ENCODE measurements at places on chromosomes 1 and 21.

- peak; percentile 17 for DNase-seq
These were observed 64.5 kb downstream of the KIF14 start for GRCh38 chr1:200556002-200556401.

DNA sequence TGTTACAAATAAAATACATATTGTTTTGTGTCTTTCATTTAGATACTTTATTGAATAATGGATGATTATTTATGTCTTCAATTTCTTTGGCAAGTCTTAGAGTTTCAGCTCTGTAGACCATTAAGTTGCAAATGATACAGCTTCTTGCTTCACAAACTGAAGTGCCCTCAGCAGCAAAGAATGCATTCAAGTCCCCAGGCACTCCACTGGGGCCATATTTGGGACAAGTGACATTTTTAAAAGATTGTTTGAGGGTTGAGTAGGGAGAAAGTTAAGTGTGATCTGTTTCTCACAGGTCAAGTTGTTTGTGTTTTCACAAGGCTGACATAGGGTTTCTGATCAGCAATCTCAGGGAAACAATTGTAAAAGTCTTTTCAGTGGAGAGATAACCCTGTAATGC is 400.7 kb downstream of the PLA2G4A start:
- no peak for DNase-seq

DNA sequence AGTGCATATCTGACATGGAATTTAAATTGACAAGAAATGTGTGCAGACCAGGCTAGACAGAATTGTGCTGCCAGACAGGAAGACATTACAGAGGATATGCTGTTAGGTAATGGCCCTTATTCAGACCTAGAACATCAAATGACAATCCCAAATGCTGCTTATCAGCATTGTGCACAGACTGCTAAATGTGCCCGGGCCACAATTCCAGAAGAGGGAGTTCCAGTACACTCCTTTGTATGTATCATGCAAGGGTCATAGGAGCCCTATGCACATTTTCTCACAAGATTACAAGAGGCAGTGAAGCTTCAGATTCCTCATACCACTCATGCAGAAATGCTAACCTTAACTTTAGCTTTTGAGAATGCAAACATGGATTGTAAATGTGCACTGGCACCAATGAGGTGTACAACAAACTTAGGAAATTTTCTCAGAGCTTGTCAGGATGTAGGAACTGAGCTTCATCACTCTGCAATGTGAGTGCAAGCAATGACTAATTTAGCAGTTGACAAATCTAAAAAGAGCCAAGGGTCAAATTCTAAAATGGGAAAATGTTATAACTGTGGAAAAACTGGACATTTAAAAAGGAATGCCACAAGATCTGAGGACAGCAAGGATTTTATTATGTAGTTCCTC is 273.5 kb downstream of the COL11A1 start:
- peak; percentile 83 for DNase-seq

GRCh38 chr1:203048555-203049051 is 22.3 kb downstream of the PPFIA4 start:
- DNase-seq: peak; percentile 30

GRCh38 chr1:84078108-84078841 is 65.8 kb upstream of the PRKACB start:
- peak; percentile 67 for DNase-seq
